ENCODE measurements at places on chromosomes 5 and 9.

- DNase-seq, result no peak
These were observed 131.4 kb upstream of the TRIM32 start for GRCh38 chr9:116555556-116556155.

DNA sequence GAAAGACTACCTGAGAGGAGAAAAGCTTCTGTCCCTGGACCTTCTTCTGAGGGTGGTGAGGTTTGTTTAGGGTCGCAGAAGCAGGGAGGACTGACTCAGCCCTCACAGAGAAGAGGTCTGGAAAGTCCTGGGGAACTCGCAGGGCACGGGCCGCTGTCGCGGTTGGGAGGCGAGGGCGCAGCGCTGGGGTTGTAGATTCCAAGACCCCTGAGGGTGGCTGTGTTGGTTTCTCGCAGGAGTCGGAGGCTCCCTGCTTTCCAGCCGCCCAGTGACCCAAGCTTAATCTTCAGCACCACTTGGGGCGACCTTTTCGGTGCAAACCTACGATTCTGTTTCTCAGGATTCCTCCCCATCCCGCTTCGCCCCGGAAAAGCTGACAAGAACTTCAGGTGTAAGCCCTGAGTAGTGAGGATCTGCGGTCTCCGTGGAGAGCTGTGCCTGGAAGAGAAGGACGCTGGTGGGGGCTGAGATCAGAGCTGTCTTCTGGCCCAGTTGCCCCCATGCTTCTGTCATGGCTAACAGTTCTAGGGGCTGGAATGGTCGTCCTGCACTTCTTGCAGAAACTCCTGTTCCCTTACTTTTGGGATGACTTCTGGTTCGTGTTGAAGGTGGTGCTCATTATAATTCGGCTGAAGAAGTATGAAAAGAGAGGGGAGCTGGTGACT, 482 bp downstream of the SLC27A6 start:
- no peak for DNase-seq

- peak; percentile 72 for DNase-seq
These were observed at the start of gene ZNF354C for GRCh38 chr5:179060116-179061008. Gene ZNF354C (plus strand): TSS chr5:179060373. CDS start chr5:179062069, 1,696 bp downstream.

DNA sequence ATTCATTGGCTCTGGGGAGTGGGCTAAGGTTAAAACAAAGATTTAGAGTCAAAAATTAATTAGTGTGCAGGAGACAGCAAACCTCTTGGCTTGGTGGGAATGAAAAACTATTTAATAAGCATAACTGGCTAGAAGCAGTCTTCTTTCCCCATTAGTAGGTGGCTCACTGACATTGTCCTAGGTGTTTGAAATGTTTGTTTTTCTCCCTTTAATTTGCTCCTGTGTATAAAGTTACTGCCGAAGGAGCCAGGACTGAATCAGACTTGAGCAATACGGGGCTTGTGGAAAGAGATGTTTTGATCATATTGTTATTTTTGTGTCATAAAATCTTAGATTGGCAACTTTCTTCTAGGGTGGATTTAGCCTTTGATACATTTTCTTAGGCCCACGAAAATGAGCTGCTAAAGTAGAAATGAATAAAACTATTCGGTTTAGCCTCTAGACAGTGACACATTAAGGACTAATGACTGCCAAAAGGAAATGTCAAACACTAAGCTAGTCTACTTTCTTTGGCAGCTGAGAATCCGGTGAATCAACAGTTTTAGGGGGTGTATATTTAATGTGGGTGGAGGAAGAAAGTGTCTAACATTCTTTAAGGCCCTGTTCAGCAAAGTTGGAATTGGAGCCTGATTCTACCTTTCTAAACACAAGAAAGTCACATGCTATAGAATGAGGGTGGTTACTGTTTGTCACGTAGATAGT, 30.2 kb downstream of the LRRTM2 start:
- DNase-seq, result peak; percentile 88

- DNase-seq, result no peak
These were observed 2.3 kb downstream of the FANCC start for GRCh38 chr9:95315108-95315746.

DNA sequence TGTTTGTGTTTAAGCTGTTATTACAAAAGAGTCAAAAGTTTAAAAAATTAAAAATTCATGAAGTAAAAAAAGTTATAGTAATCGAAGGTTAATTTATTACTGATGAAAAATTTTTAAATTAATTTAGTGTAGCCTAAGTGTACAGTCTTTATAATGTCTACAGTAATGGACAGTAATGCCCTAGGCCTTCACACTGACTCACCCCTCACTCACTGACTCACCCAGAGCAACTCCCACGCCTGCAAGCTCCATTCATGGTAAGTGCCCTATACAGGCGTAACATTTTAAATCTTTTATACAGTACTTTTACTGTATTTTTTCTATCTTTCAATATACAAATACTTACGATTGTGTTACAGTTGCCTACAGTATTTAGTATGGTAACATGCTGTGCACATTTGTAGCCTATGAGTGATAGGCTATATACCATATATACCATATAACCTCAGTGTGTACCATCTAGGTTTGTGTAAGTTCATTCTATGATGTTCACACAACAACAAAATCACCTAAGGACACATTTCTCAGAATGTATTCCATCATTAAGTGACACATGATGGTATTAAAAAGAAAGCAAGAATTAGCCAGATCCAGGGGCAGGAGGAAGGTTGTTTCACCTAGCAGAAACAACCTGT, 40.1 kb downstream of the DCAF10 start:
- peak; percentile 83 for DNase-seq

- peak; percentile 55 for DNase-seq
These were observed 53.5 kb upstream of the CDKN2AIPNL start for GRCh38 chr5:134464988-134465815.

- no peak for DNase-seq
These were observed 282.0 kb downstream of the ISL1 start for GRCh38 chr5:51665251-51665593.

DNA sequence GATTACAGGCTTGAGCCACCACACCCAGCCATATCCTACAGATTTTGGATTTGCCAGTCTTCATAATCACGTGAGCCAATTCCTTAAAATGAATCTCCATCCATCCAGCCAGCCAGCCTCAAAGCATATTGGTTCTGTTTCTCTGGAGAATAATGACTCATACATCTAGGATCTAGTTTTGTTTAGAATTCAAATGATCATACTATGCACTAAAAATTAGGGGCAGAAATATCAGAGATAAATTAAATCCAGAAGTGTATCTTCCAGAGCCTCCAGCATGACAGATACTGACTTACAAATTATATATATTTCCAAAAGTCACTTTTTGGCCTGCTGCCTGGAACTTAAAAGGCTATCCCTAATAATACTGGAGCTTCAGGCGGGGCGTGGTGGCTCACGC, 119.1 kb upstream of the NR5A1 start:
- DNase-seq, result no peak

DNA sequence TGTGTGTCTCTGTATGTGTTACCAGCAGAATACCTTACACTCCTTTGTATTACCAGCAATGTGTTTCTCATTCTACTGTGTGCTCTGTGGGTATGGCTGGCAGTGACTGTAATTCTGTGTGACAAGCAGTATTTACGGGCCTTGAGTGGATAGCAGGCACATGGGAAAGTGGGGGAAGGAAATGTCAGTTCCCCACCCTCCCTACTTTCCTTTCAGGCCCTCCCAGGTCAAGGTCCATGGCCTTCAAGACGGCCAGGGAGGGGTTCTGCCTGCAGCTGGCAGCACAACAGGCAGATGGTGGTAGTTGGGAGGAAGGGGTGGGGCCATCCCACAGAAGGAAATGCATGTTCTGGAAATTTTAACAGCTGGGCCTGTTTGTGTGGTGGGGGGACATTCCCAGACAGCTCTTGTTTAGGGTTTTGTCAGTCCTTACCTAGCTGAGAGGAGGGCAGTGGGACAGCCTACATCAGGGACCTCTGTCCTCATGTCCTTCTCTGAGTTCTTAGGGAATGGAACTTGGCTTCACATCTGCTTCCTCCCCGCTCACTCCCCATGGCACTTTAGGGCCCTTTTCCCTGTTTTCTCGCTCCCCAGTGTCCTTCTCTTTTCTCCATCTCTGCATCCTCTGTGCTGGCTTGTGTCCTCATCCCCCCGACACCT, 14.6 kb upstream of the TNIP1 start:
- peak; percentile 26 for DNase-seq

GRCh38 chr9:128809036-128809599, 9.2 kb upstream of the ENDOG start:
- no peak for DNase-seq

- peak; percentile 96 for DNase-seq
These were observed 3.3 kb upstream of the MAN1B1 start for GRCh38 chr9:137083394-137084004.

GRCh38 chr5:14435481-14435880, 146.1 kb upstream of the OTULINL start:
- DNase-seq, result no peak

GRCh38 chr9:110323818-110324217, 13.8 kb downstream of the TXNDC8 start:
- no peak for DNase-seq

DNA sequence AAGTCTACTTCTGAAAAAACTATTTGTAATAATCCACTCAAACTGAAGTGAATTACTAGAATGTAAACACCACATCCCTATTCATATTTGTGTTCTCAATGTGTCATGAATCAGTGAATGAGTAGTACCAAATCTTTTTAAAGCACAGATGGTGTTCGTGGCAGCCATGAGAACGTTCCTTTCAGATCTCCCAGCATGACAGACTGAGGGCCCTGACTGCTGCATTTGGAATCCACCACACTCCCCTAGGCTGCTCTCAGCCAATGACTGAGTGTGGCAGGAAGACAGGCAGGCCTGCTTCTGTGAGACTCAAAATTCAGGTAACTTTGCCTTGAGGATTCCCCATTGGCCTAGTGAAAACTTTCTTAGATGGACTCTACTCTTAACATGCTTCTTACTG, 10.9 kb upstream of the JMY start:
- no peak for DNase-seq

- no peak for DNase-seq
These were observed 8.5 kb downstream of the ELL2 start for GRCh38 chr5:95953021-95953702.

DNA sequence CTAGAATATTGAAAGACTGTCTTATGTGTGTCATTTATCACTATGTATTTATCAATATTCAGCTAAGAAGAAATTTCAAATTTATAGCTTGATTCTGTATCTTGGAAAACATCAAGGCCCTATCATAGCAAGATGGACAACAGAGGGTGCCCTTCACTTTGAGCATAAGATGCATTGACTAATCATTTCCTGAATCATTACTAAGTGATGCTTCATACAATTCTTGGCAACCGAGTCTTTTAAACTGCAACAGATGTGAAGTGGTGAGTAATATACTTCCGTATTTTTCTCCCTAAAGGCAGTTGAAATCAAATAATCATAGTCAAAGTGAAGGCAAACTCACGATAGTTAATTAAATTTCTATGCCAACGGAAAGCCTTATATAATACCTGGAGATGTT, 318.6 kb upstream of the RGMB start:
- peak; percentile 85 for DNase-seq

- peak; percentile 57 for DNase-seq
These were observed 221.3 kb upstream of the TAS2R1 start for GRCh38 chr5:9851458-9851857.

DNA sequence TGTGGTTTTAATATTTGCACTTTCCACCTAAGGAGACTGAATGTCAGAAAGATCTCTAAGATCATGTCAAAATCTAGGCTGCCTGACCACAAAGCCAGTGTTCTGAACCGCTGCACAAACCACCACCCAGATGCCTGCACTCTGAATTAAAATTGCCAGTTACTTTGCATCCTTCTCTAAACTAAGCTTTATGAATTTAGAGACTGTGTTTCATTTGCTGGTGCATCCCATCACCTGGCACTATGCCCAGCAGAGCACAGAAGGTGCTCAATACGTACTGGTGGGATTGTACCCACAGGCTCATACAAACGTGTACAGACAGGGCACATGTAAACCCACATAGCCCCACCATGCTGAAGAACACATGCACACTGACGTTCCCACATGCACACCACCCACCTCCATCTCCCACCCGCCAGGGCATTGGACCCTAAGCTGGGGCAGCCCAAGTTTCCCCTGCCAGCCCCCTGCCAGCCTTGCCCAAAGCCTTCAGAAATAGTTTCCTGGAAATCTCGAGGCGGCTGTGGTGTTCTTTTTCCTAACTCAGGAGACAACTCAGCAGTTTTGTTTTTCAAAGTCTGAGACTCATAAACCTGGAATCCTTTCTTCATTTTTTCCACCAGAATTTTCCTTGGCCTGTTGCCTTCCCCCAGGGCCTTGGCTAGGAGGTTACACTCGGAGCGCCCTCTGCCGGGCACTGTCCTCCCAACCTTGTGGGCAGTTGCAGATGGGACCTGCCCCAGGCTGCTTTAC, 9.6 kb upstream of the TRAF1 start:
- peak; percentile 96 for DNase-seq

- no peak for DNase-seq
These were observed 158.6 kb upstream of the ALDH1B1 start for GRCh38 chr9:38233796-38234355.

DNA sequence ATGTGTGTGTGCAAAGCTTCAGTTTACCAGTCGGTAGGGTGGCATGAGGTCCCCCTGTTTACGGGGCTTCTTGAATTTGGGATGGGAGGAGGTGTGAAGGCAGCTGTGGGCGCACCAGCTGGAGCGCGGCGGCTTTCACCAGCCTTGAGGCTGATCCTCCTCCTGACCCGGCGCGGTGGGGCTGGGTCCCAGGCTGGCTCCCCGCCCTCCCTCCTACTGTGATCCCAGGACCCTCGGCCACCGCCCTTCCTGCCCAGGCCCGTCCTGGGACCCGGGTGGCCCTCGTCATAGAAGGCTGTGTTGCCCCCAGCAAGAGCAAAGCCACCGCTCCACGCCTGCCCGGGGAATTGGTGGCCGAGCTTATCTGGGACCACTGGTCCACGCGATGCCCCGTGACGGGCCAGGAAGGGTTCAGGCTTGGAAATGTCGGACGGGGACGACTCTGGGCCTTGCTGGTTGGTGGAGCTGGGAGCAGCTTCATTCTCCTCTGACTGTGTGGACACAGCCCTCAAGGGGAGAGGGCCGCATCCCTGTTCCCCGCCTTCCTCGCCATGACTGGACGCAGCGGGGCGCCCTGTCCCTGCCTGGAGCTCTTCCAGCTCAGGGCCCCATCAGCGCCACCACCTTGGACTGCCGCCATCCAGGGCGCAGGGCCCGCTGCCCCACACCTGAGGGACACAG, 271.1 kb upstream of the IRX1 start:
- DNase-seq, result peak; percentile 11

DNA sequence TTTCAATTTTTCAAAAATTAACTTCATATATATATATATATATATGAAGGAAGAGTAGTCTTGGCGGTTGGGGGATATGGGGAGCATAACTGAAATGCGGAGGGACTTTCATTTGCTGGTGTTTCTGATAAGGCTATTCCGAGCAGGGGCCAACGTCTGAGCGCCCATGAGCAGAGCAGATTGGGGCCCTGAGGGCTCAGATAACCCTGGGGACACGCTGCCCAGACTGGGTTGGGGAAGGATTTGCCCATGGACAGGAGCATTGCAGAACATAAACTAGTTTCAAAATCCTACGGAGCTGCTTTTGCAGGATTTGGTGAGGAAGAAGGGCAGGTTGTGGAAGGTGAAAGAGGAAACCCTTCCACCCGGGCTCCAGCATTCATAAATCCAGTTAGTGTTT, 240.2 kb downstream of the IRX1 start:
- no peak for DNase-seq
